ENCODE measurements at places on chromosomes 16 and 17.

- no peak for DNase-seq
These were observed 358.1 kb downstream of the ZFHX3 start for GRCh38 chr16:72689851-72690250.

GRCh38 chr17:62628831-62629555 lies 1.5 kb downstream of the MRC2 start:
- peak; percentile 42 for DNase-seq

DNA sequence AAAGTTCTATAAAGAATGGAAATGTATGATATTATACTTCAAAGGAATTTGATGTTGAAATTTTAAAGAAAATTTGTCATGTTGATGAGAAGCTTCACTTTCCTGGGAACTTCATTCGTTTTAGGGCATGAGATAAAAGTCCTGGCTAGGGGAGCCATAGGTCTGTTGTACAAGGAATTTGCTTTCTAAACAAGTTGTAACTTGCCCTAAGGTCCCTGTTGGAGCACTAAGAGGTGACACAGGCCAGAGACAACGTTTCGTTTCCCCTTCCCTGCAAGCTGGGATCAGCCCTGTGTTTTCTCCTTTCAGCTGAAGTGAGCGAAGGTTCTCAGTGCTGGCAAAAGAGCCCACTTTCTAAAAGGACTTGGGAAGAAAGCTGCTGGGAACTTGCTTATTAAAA lies 16.6 kb downstream of the PLD6 start:
- no peak for DNase-seq

- no peak for DNase-seq
These were observed 39.2 kb downstream of the FTO start for GRCh38 chr16:53743149-53743566.

DNA sequence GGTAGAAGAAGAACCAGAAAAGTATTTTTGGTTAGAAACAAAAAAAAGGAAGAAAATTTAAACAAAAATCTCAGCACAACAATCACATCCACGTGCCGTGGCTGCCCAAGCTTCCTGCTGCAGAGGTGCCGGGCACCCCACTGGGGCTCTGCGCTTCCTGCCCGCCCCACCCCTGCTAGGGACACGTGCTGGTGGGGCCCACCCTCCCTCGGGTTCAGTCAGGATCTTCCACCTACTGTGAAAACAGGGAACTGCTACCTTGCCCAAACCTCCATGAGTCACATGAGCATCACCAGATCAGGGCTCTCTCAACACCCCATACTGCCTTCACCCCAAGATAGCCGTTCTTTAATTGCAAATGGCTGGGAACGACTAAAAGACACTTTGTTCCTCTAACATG lies 24.4 kb upstream of the CYTH1 start:
- no peak for DNase-seq

DNA sequence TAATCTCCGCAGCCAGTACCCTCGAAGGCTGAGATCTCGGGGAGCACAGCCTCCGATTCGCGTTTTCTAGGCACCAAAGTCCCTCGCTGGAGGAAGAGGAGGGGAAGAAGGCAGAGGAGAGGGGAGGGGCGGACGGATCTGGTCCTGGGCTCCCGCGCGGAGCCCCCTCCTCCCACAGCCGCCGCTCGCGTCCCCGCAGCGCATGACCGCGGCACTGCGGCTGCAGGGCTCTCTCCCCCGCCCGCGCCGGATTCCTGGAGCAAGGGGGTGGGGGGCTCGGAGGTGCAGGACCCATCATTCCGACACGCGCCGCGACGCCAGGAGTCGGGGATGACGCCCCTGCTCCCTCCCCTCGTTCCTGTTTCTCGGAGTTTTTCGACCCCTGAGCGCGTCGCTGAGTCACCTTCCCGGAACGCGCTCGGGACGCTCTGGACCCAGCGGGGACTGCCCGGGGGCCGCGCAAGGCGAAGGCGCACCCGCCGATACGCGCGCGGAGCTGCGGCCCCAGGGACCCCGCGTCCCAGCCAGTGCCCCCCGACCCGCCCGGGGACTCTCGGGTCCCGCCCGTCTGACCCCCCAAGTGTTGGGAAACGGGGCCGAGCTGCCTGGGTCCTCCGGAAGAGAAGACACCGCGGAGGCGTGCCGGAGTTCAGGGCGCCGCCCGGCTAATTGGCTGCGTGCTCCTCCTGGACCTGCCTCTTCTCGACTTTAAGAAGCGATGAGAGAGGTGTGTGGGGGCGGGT lies 1.4 kb upstream of the SPHK1 start:
- DNase-seq: peak; percentile 84

DNA sequence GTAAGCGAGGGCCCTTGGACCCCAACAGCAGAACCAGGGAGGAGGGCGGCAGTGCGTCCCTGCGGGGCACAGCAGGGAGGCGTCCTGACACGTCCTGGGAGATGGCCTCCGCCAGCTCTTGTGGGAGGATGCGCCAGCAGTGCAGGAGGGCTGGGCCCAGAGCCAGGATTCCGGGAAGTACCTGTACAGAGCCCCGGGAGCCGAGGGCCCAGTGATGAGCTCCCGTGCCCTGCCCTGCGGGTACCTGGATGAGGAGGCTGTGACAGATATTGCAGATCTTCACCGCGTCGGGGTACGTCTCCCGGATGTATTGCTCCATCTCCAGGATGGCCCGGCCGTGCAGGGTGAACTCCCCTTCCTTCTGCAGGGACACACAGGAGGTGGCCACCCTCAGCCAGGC lies 23.1 kb downstream of the KDM8 start:
- DNase-seq: no peak

- DNase-seq: no peak
These were observed 6.4 kb upstream of the CACNG4 start for GRCh38 chr17:66957951-66958579.

GRCh38 chr16:55439101-55439690 lies 39.8 kb upstream of the MMP2 start:
- no peak for DNase-seq

GRCh38 chr16:71412270-71413160 lies 29.3 kb downstream of the TLE7 start:
- peak; percentile 84 for DNase-seq

- DNase-seq: no peak
These were observed 87.3 kb upstream of the NACA2 start for GRCh38 chr17:61678339-61678738.

GRCh38 chr17:16293931-16294330 lies 59.3 kb downstream of the CENPV start:
- no peak for DNase-seq

- DNase-seq: peak; percentile 77
These were observed 75.8 kb downstream of the WNT3 start for GRCh38 chr17:46742565-46743270.

DNA sequence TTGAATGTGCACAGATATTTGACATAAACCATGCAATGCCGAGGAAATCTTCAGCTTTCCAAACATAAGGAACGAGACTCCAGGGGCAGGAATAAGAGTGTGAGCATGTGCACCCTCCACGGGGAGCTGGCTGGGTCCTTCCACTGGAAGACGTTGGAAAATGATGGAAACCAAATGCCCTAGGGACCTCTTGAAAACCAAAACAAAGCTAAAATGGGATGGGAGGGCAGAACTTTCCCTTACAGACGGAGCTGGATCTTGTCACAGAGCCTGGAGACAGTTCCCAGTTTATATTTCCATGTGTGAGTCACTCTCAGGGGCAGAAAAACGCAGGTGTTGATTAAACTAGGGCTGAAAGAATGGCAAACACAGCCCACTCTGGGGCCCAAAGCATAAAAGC lies 34.4 kb upstream of the DNAH17 start:
- DNase-seq: no peak

- no peak for DNase-seq
These were observed 23.7 kb downstream of the CACNG4 start for GRCh38 chr17:66988069-66988798.

GRCh38 chr16:66070140-66070917 lies 296.2 kb upstream of the CDH5 start:
- DNase-seq: peak; percentile 41

DNA sequence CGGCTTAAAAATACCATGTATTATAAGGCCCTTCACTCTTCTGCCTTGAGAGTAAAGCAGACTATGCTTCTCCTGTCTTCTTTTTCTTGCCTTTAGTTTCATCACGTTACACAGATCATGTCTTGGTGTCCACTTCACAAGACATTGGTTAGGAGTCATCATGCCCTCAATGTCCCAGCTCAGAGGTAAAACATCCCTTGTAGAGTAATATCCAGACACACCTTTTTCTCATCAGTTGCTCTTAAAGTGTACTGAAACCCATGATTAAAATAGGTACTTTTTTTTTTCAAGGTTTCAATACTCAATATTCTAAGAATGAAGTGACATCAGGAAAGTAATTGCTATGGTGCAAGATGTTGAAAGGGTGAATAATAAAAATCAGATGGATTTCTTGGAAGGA lies 267.8 kb downstream of the PMP22 start:
- no peak for DNase-seq

GRCh38 chr16:2973093-2973492 lies 3.9 kb downstream of the PAQR4 start:
- no peak for DNase-seq

DNA sequence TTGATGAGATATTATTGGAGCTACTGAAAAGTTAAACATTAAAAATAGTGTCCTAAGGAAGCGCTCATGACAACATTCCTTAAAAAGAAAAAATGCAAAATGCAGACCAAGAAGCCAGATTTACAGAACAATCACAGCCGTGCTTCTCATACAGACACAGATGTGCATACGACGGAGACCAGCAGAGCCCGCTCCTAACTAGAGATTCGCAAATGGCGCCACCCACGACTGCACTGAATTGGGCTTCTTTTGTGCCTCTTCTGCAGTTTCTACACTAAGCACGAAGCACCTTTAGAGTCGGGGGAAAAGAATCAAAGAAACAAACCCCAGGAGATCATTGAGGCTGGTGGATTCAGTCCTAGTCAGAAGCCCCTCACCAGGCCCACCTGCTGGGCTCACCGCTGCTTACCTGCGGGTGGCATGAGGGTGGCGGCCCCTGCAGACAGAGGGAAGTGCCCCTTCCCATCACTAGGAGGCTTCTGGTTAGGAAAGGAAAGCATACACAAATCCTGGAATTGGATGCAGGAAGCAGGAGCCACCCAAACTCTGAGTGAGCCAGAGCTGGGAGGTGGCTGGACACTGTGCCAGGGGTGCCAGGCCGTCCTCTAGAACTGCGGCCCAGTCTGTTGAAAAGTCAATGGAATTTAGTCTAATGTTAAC lies 64.9 kb upstream of the CHMP6 start:
- DNase-seq: no peak

DNA sequence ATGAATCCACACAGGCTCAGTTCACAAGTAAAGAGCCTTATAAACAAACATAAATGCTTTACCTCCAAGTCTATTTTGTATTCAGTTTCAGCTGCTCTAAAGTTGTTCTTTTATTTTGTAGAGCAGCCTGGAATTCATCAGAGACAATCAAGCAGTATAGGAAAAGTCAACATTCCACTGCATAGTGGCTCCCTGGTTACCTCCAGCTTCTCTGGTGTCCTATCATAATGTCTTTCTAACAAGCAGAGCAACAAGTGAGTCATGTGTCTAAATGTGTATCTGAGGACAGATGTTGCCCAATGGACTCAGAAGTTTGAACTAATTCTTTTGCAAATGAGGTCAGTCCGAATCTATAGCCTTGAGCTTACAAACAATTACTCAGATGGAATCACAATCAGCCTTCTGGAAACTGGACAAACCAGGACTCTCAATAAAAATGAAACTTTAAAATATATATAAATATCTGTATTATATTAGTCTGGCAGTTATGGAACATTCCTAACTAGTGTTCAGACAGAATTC lies 292.0 kb upstream of the TOM1L1 start:
- DNase-seq: no peak

DNA sequence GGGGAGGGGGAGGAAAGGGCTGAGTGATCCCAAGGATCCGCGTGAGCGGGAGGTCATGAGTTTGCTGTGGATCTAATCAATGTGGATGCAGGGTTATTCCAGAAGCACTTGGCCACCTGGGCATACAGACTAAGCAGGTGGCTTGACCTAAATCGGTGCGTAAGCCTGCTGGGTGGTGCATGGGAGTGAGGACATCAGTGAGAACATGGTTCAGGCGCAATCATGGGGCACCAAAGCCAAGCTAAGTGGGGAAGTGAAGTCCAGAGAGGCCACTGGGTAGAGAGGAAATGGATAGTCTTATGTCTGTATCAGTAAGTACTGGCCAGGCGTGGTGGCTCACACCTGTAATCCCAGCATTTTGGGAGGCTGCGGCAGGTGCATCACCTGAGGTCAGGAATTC lies 18.9 kb upstream of the MFSD6L start:
- no peak for DNase-seq

DNA sequence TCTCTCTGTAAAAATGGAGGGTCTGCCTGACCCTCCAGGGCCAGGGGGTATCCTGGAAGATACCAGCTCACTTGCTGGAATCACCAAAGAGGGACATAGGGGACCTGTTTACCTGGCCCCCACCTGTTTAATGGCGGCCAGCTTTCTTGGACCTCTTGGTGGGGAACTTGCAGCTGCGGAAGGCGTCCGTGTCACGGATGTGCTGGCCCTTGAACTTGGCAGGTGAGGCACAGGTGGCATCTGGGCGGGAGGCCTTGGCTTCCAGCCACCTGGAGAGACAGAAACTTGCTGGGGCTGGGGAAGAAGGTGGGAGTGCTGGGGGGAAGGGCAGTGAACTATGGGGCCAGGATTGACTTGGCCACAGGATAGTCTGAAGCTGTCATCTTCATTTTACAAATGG lies 3.5 kb downstream of the CHAD start:
- DNase-seq: no peak

DNA sequence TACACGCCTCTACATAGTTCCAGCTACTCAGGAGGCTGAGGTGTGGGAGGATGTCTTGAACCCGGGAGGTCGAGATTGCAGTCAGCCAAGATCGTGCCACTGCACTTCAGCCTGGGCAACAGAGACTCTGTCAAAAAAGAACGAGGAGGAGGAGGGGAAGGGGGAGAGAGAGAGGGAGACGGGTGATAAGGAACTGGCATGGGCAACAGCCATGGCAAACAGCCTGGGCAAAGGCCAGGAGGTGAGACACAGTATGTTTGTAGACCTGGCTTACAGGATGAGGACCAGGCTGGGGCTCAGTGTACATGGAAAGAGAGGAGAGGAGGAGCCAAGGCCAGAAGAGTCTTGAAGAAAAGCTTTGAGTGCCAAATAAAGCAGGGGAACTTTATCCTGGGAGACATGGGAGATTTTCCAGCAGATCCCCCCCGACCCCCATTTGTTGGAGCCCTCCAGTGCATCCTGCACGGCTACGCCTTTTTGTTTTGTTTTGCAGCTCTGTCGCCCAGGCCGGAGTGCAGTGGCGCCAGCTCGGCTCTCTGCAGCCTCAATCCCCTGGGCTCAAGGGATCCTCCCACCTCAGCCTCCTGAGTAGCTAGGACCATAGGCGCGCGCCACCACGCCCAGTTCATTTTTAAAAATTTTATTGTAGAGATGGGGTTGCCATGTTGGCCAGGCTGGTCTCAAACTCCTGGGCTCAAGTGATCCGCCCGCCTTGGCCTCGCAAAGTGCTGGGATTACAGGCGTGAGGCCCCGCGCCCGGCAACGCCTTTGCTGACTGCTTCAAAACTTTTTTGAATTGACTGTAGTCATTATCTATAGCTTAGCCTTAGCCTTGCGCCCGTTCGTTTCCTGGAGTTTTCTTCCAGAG lies 1.3 kb upstream of the ALKBH5 start:
- DNase-seq: no peak

Data from AG08396 (cell line).